ENCODE measurements at places on chromosomes 3 and 15. TPM values are rescaled to one million over a fixed set of nuclear protein-coding genes. Genes with fewer than 3 reads are reported as not detected.

DNA sequence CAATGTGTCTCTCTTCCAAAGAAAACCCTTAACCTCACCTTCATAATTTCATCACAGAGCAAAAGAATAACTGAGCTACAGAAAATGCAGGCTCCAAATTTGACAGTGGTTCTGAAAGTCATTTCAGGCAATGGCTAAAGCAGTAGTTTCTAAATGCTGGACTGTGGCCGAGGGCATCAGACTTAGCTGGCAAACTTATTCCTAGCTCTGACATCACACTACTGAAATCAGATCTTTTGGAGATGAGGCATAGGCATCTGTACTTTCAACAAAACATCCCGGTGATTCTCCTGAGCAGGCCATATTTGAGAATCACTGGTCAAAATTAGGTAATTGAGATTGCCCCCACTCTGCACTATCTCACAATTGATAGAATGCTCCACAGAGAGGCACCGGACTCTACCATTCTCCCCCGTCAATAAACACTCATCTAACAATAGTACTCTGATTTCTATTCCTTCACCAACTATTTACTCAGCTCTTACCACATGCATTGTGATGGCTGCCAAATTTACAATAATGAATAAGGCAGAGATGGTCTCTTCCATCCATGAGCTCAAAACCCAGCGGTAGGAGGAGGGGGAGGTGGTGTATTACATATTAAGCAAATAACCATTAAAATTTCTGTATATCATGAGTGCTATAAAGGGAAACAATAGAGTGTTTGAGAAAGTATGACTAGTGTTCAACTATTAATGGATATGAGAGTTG lies 57.3 kb upstream of the SPRED1 start:
- DNase-seq = no peak

IGSF11 gene
- 0.08 TPM for total RNA-seq

GRCh38 chr3:142019794-142020320 lies 129.5 kb downstream of the TFDP2 start:
- no peak for DNase-seq

IDH2 gene
- 292 TPM for total RNA-seq

GRCh38 chr3:132784502-132785025 lies 62.4 kb upstream of the NPHP3 start:
- no peak for DNase-seq

DNA sequence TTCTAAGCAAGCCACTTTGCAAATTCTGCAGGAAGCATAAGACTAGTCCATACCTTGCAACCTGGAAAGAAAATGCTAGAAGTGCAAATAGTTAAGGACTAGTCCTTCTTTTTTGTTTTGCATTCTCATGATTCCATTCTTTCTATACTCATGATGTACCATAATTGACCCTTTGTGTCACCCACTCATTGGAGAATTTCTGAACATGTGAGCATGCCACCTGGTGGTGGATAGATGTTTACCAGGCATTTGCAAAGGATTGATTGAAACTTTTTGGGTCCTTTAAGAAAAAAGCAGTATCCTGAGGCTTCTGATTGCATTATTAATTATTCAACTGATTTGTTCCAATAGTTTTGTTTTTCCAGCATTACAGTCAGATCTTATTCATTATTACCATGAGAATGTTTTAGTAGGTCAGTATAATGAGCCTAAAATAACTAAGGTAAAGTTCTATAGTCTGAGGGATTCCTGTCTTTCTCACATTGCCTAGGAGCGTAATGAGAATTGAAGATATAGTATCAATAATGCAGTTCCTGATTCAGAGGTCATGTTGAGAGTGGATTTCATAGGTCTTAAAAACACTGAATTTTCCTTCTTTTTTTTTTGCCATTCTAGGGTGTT lies 20.2 kb upstream of the DIPK2A start:
- DNase-seq = no peak

DNA sequence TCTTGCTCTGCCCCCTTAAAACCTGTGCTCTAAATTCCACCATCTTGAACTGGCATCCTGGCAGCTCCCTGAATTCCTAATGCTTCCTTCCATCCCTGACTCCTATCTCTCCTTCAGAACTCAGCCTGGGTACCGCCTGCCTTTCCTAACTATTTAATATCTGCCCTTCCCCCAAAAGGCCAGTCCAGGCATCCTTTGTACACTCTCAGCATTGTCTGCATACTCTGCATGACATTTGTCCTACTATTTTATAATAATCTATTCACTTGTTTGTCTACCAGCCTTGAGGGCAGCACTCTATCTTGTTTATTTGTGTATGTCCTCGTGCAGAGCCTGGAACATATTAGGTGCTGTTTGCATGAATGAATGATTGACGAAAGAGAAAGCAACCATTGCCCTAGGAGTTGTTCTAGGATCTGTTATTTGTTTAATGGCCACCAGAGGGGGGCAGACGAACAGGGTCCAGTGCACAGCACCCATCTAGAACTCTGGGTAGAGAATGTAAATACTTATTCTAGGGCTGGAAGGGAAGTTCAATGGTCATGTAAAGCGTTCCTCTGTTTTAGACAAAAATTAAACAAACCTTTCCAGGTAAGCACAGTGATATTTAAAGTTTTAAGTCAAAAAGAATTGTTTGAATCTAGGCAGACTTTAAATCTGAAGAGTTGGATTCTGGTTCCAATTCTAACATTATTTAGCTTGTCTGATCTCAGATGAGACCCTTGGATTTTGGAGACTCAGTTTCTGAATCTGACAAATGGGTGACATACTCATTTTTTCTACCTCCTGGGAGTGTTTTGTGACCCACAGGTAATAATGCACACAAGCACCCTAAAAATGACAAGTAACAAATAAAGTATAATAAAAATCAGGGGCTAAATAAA lies 125.8 kb upstream of the GALNT15 start:
- peak; percentile 50 for DNase-seq

CORO2B gene
- total RNA-seq = 0.35 TPM
